Inflammatory macrophage treated with lipopolysaccharide for 1 hour (primary cell): ENCODE measurements at places on chromosomes 7 and 10.
A peak's percentile ranks its signal among the peaks of the same experiment; 100 is the strongest.

- peak; percentile 80 for DNase-seq
Observed at GRCh38 chr10:22338931-22339330, 6.4 kb upstream of the SPAG6 start.

DNA sequence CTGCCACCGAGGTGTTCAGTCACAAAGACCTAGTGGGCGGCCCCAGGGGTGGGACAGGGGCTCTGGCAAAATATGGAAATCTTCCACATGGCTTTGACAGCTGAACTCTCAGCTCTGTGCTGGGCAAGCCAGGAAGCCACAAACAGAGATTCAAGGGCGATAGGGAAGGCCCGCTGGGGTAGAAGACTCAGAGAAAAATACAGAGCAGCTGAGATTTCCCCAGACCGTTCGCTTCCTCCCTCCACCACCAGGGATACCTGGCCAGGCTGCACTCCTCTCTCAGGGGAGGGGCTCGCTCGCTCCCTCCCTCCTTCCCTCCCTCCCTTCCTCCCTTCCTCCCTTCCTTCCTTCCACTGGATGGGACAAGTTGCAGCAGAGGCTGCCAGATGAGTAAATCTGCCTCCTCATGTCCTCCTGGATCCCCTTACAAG is 260.5 kb downstream of the PRPF18 start:
- no peak for DNase-seq

DNA sequence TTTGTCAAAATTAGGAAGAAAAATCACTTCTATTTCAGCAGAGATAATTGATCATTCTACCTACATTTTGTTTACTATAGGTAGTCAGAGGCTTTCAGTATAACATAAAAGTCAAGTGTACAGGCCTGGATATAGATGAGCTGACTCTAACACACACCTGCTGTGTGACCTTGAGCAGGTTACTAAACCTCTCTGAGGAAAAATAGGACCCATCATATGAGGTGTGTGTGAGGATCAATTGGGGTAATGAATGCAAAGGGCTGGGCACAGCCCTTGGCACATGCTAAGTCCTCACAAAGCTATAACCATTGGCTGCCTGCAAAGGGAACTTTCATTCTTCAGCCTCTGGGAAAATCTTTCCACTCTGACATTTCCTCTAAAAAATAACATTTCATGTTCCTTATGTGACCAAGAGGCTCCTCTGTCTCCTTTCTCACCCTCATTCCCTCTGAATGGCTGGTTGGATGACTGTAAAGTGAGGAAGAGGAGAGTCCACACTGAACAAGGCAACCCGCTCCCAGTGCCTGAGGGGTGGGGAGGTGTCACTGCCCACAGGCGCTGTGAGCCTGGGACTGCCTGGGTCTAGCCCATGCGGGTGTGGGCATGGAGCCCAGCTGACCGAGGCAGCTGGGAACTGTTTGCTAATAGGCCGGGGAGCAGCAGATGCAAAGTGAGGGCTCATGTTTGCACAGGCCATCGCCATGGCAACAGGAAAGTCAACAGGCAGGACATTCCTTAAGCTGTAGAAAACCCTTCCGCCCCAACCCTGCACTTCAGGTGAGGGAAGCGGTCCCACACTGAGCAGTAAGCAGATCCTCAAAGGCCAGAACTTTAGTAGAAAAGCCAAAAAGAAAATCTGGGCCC is 36.8 kb downstream of the MYOF start:
- no peak for DNase-seq

GRCh38 chr10:107425931-107426553 is 261.5 kb upstream of the SORCS1 start:
- DNase-seq = no peak

GRCh38 chr10:3210251-3210877 is 37.8 kb upstream of the PITRM1 start:
- no peak for DNase-seq

- DNase-seq = peak; percentile 67
Observed at GRCh38 chr10:124025660-124026588, 67.5 kb downstream of the CHST15 start.

DNA sequence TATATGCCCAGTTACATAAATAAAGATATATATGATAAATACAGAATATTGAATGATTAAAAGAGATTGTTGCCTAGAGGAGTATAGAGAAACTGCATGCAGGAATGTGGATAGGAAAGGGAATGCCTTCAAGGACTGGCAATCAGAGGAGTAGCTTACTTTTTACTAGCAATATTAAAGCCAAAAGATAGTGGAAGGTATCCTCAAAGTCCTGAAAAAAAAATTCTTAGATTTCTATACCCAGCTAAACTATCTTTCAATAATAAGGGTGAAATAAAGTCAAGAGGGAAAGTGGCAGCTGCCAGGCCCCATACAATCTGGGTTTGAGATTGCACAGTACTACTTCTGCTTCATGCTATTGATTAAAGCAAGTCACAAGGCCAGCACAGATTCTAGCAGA is 733.2 kb downstream of the GATA3 start:
- no peak for DNase-seq

GRCh38 chr10:3671386-3671955 is 113.5 kb downstream of the KLF6 start:
- peak; percentile 50 for DNase-seq

DNA sequence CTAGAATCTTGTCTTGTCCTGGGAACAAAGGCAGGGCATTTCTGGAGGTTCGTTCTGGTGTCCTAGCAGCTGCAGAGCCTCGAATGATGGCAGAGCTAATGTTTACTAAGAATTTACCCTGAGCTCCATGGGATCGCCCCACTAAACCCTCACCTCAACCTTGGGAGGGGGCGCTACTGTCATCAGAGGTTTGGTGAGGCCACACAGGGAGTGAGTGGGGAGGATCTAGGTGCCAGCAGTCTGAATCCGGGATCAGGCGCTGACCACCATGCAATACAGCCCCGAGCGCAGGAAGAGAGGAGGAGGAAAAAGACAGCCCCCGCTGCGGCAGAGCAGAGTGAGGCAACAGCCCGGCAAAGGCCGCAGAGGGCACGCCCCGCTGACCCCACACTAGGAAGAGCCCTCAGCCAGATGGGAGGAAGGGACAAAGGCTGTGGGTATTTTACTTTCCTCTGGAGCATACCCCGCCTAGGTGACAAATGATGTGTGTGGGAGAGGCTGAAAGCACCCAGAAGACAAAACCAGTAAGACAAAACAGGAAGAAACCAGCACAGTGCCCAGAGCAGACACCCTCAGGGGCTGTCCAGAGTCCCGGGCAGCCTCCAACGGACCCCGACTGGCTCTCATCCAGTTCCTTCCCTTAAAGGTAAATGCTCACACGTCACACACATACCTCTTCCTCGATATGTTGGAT is 103.5 kb downstream of the FAM53B start:
- DNase-seq = peak; percentile 95

DNA sequence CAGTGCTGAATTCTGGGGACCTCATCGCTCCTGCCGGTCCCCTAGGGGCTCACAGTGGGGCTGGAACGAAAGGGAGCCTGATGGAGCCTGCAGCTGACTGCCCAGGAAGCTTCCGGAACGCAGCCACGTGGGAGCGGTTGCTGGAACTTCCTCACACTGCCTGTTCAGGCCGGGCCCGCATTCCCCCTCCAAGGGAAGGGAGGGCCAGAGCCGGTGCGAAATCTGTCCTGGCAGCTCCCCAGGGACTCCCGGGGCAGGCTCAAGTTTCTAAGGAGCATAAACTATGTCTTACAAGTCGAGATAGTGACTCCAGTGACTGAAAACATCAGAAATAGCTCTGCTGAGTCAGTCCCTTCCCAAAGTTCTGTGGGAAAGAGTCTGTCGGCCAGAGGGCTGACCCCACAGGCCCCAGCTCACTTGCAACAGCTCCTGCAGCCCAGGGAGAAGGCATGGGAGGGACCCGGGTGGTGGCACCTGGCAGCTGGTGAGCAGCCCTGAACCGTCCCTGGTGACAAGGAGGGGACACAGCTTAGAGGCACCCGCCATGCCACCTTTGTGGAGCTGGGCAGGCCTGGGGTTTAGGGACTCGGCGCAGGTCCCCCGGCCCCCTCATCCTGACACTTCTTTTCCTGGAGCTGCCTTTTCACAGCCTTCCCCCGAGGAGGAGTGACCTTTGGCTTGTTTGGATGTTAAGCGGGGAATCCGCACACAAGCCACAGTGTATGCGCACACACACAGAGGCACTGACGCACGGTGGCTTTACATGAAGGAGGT is 47.6 kb downstream of the PDGFA start:
- DNase-seq = no peak

GRCh38 chr10:327889-328852 is 192.9 kb downstream of the ZMYND11 start:
- DNase-seq = no peak

DNA sequence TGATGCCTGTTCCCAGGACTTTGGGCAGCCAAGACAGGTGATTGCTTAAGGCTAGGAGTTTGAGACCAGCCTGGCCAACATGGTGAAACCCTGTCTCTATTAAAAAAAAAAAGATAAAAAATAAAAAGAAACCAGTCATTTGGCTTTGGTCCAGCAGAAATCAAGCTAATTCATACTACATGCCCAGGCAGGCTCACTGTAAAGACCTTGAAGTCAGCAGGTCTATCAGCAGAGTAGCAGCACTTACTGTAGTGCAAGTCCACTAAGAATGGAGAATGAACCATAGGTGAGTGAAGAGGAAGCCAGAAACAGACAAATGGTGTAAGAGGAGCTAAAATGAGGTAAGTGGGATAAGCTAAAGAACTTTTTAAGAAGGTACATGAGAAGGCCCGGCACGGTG is 24.7 kb downstream of the PSPH start:
- DNase-seq = no peak

GRCh38 chr7:96855691-96856090 is 146.0 kb upstream of the SEM1 start:
- no peak for DNase-seq

DNA sequence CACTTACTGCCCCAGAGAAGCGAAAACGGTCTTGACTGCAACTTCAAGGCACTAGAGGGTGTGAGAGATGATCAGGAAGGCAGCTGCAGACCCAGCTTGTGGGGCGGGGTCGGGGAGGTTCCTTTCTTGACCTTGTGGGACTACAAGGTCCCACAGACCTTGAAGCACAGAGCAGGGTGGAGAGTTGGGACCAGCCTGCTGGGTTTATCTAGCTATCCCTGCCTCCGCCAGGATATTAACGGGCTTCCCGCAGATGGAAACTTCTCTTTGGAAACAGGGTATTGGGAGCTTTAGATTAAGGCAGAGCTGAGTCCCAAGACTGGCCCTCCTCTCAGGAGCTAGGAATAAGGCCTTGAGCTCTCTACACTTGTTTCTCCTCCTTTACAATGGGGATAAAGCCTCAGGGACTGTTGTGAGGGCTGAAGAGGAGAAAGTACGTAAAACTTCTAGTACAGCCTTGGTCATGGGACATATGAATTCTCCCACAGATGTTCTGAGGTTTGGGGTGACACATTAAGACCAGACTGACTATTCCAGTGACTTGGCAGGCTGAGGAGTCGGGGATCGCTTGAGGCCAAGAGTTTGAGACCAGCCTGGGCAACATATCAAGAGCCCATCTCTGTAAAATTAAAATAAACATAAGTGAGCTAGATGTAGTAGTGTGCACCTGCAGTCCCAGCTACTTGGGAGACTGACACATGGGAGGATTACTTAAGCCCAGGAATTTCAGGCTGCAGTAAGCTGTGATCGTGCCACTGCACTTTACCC is 153.2 kb downstream of the CDH23 start:
- DNase-seq = no peak

GRCh38 chr10:78478919-78479318 is 445.3 kb downstream of the RPS24 start:
- DNase-seq = no peak

- DNase-seq = peak; percentile 23
Observed at GRCh38 chr7:50661345-50662040, 96.3 kb upstream of the DDC start.

DNA sequence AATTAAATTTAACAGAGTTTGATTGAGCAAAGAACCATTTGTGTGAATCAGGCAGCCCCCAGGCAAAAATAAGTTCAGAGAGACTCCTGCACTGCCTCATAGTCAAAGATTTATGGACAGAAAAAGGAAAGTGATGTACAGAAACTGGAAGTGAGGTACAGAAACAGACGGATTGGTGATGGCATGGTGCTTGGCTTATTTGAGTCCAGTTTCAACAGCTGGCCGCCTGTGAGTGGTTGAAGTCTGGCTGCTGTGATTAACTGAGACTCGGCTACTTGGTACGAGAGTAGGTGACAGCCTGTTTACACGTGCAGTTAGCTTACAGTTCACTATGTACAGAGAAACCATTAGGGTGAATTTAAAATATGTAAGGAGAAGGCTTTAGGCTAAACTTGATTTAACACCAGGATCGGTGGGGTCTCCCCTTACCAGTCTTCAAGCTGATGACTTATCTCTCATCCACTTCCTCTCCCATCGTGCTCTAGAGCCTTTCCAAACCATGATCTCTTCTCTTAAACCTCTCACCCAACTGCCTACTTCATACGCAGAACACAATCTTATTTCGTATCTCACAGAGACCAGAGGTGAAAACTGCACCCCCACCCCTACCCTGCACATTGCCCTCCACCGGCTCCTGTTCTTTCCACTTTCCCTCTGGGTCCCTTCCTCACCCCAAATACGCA is 5.0 kb upstream of the MSMB start:
- no peak for DNase-seq

GRCh38 chr7:46989247-46989646 is 592.7 kb downstream of the TNS3 start:
- DNase-seq = no peak
